ENCODE measurements at places on chromosomes 2 and 18. TPM values are rescaled to one million over a fixed set of nuclear protein-coding genes. Genes with fewer than 3 reads are reported as not detected.

GRCh38 chr2:220144411-220144810 lies 517.0 kb downstream of the SLC4A3 start:
- no peak for DNase-seq

DNA sequence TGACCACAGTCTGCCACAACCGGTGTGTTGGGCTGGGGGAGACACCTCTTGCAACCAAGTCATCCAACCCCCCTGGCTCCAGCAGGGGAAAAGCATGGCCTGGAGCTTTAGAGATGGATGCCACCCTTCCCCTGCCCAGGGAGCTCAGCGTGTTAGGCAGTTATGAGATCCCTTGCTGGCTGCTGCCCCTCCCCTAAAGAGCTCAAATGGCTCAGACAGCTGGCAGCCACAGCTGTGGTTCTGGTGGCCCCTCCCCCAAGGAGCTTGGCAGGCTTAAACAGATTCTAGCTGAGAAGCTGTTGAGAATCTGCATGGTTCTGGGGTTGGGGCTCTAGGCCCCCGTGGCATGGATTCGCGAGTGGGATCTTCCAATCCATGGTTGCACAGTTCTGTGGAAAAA lies 64.7 kb downstream of the TEX51 start:
- DNase-seq: no peak

GRCh38 chr2:8214036-8214615 lies 467.7 kb upstream of the ID2 start:
- DNase-seq: no peak

Gene ALMS1
- polyA plus RNA-seq: 45.2 TPM

- DNase-seq: no peak
Measured at GRCh38 chr18:63686871-63687270, 15.9 kb upstream of the SERPINB11 start.

GRCh38 chr2:44839771-44840502 lies 101.6 kb upstream of the SIX3 start:
- DNase-seq: no peak

DNA sequence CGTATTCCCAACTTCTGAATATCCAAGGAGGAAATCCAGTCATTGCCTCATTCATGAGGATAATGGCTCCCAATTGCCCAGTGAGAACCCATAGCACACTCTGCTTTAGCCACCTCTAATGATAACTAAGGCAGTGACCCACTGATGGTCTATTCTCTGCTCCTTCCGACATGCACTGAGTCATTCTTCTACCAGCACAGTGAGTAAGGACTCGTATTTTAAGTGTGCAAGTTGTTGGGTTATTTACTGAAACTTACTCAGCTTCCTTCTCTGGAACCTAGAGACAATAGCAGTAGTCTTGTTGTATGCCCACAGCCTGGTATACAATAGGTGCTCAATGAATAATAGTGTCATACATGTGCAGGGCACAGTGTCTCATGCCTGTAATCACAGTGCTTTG lies 81.1 kb upstream of the ZNF397 start:
- DNase-seq: no peak

All from left lung (tissue), 14 donors.